ENCODE measurements at places on chromosomes 7 and 10.
A peak's percentile ranks its signal among the peaks of the same experiment; 100 is the strongest.

GRCh38 chr7:31082447-31082846 lies 30.3 kb downstream of the ADCYAP1R1 start:
- DNase-seq, result no peak

- DNase-seq, result peak; percentile 45
These were observed 903 bp downstream of the ZNF655 start for GRCh38 chr7:99559175-99559915.

GRCh38 chr7:132793474-132793873 lies 217.2 kb upstream of the PLXNA4 start:
- no peak for DNase-seq

- DNase-seq, result no peak
These were observed 416.8 kb downstream of the GALNT17 start for GRCh38 chr7:71548746-71549145.

GRCh38 chr10:129849452-129849750 lies 114.7 kb downstream of the EBF3 start:
- DNase-seq, result no peak

DNA sequence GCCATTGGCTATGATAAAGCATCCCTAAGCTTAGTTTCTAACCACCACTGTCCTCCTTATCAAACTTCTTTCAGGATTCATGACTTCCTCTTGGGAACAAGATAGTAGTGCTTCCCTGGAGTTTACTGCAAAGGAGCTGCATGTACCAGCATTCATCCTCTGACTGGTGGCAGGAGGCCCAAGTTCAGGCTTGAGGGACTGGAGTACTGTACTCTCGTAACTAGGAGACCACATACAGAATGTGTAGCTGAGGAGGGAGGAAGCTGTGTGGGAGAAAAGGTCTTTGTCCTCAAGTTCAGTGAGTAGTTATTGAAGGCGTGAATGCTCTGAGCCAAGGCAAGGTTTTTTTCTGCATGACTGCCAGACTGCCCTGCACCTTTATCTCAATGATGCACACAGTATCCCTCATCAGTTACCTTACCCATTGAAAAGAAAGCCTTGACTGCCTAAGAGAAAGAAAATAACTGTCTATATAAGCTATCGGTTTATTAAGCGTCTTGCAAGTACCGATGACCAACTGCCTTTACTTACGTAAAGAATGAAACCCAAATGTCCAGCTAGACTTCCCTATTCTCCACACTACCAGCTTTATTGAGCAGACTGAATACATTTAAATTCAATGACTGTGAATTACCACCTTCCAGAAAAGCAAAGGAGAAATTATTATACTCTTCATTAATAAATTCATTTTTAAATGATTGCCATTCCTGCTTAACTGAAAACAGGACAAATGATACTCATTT lies 12.8 kb downstream of the SCRN1 start:
- DNase-seq, result no peak

GRCh38 chr7:20220293-20220761 lies 3.1 kb upstream of the MACC1 start:
- no peak for DNase-seq

- no peak for DNase-seq
These were observed 16.5 kb upstream of the SKAP2 start for GRCh38 chr7:26880852-26881251.

DNA sequence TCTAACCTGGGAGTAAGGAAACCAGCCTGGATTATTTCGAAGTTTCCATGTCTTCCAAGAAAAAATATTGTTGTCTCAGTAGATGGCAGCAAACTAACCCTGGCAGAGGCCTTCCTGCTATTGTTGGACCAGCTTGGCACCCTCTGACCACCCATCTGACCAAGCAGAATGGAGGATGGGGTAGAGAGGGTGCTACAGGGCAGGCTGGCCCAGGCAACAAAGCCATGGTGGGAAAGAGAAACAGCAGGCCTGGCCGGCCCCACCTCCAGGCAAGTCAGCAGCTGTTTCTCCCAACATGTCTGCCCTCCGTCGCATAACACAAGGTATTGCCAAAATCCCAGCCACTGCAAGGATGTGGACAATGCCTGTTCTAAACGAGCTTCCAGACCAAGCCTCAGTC lies 95.0 kb downstream of the FAM53B start:
- DNase-seq, result no peak

DNA sequence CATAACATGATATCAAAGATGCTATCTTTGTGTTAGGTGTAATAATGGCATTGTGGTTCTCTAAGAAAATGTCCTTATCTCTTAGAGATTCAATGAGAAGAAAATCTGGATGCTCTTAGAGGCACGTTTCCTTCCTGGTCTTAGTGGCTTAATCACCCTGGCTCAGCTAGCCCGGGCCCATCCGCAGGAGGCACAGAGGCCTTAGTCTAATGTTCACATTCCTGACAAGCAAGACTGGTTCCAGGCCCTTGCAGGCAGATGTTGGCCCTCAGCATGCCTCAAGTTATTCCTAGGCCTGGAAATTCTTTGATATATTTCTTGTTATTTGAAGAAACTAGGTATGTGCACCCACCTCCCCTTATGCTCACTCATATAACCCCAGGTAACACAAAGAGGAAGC lies 357.6 kb downstream of the SFMBT2 start:
- DNase-seq, result no peak

DNA sequence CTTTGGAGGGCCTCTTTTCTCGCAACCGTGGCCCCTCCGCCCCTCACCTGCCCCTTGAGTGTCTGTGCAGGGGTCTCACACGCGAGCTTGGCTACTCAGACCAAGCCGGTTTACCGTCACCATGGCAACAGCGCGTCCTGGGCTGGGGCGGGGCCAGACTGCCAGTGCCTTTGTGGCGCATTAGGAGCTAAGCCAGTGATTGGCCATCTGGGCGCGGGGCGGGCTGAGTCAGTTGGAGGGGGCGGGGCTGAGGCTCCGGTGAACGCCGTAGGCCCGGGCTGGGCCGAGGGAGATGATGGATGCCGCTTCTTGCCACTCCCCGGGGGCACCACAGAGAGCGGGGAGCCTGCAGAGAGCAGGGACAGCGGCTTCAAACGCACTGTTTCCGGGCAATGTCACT lies 48.7 kb upstream of the FXYD4 start:
- DNase-seq, result peak; percentile 50

DNA sequence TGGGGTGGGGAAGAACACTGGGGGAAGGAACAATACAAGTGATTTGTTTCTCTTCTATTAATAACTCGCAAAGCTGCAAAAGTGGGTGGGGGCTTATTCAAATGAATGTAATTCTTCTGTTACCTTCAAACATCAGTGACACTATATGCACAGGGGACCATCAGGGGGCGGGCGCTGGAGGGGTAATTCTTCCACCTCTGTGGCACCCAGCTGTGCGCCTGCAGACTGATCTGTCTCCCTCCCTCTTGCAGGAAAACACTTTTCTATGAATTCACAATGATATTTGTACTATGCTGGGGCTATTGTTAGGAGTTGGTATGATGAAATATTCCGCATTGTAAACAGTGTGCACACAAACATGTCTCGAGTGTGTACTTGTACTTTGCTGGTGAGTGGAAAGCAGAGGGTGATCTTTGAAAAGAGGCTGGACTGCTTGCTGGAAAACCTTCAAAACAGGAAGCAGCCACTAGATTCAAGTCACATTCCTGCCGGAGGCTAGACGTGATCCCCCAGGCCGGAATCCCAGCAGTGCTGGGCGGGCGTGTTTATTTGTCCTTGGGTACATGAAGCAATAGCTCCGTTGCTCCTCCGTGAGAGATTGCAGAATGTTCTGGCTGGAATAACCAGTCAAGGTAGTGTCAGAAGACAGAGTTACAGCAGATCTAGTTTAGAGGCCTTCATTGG lies 15.8 kb upstream of the BNIP3 start:
- no peak for DNase-seq

GRCh38 chr7:71682181-71682580 lies 550.2 kb downstream of the GALNT17 start:
- DNase-seq, result no peak

DNA sequence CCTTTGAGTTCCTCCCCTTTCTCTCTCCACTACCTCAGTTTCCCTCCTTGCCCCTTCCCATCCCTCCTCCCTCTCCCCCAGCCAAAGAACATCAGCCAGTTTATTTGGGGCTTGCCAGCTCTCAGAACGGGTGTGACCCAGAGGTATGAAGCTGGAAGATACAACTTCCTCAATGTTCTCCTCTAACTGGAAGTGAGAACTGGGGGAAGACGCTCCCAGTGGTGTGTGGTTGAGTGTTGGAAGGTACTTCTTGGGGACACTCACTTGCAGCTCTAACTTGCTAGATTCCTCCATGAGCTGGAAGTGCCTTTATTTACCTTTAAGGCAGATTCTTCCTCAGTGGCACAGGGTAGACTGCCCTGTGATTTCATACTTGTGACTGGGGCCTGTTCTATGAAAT lies 110.5 kb upstream of the HABP2 start:
- DNase-seq, result no peak

GRCh38 chr10:10658172-10658785 lies 359.4 kb upstream of the CELF2 start:
- DNase-seq, result no peak

DNA sequence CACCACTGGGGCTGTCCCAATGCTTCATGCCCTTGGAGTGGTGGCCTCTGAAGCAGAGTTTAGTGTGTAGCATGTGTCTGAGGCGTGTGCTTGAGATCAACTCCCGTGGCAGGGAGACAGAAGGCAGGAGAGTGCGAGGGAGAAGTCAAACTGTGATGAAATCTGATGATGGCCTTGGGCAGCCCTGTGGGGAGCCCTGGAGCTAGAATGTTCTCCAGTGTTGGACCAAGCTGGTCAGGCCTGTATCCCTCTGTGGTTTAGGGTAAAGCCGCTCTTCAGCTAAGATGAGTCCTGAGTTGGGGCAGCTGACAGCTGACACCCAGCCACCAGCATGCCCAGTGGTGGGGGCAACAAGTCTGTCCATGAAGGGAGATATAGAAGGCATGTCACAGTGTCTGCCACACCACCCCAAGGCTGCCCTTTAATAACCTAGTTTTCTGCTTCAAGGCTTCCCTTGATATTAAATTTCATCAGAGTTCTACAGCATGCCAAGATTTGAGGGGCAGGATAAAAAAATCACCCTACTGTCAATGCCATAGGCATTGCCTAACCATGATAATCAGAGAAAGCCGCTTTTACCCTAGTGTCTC lies 170.5 kb upstream of the SVIL start:
- DNase-seq, result no peak

DNA sequence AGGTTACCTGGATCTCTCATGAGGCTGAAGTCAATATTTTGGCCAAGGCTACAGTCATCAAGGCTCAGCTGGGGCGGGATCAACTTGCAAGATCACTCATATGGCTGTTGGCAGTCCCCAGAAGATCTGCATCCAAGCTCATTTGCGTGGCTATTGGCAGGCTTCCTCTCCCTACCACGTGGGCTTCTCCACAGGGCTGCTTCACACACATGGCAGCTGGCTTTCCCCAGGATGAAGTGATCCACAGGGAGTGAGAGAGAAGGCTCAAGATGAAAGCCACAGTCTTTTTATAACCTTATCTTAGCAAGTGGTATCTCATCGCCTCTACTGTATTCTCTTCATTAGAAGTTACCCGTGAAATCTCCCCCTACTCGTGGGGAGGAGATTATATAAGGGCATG lies 167.4 kb downstream of the TMEM26 start:
- no peak for DNase-seq

DNA sequence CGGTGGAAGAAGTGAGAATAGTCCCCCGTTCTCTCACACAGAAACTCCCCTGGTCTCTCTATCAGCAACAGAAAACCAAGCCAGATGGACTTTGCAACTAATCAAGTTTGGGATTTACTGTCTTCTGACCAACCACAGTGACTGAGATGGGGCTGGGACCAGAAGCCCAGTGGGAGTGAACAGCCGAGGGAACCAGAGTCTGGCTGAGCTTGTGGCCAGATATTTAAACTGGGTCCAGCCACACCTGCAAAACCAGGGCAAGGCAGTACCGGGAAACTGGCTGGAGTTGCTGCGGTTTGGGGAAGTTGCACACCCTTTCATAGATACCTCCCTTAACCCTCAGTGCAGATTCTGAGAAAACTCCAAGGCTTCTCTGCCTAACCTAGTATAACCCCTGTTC lies 6.0 kb downstream of the GSTK1 start:
- DNase-seq, result no peak

- no peak for DNase-seq
These were observed 50.0 kb downstream of the SLC37A3 start for GRCh38 chr7:140348161-140348849.

DNA sequence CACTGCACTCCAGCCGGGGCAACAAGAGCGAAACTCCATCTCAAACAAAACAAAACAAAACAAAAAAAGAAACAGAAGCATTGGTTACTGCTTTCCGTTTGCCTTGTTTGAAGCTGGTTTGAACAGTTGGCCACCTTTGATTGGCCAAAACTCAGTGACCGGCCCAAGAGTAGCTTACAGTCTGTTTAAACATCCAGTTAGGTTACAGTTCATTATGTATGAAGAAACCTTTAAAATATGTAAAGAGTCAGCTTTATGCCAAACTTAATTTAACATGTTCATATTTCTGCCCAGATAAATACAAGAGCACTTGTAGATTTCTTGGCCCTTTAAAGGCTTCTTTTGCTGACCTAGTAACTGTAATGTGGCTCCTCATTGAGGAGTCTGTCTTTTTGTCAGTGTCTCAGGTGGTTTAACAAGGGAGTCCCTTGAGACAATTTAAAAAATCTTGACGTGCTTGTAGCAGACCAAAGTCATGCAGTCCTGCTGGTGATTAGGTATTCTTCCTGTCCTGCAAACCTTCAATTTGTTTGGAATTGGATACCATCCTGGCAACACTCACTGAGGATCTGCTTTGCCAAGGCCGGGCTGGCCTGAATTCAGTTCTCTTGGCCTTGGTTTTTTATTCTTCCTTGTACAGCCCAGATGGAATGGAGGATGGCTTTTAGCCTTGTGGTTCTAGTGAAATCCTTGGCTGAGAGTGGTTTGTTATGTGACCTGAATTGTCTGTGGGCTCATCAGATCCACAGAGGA lies 128.9 kb downstream of the PLXDC2 start:
- no peak for DNase-seq

GRCh38 chr7:68176974-68177373 lies 1180.3 kb downstream of the TYW1 start:
- DNase-seq, result no peak

DNA sequence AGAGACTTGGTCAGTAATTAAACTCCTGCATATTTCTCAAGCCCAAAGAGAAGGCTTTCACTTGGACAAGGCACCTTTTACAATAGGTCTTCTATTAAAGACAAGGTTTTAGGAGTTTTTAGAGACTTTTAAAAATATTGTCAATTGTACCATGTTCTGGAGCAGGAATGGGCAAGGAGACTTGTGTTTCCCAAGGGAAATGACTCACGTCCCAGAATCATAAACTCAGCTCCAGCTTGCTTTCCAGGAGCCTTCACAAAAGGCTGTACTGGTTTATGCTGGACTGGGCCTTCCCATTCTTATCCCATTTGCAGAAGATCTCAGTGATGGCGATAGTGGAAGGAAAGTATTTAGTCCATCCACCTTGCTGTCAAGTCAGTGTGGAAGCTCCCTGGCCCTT lies 7.8 kb upstream of the GLI3 start:
- DNase-seq, result no peak

GRCh38 chr10:73646598-73647041 lies 5.3 kb upstream of the MYOZ1 start:
- DNase-seq, result no peak

Data from hematopoietic multipotent progenitor cell treated with erythropoietin and hydrocortisone succinate and interleukin-3 and kit ligand, for 15 days (in vitro differentiated cells).